ENCODE measurements at places on chromosomes 13 and 19.

DNA sequence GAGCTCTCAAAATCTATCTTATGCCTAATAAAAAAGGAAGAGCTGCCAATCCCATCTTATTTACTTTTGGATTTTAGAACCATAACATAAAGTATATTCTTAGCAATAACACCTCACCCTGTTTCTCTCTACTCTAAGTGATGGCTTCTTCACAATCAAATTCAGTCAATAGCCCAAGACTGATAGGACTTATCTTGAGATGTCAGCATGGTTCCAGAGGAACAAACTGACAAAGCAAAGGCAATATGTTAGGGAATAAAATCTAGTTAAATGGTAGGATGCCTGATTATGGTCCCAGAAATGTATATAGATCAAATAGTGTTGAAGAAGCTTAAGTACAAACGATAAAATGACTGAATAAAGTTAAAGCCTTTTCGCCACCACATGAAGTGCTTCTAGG lies 36.3 kb downstream of the DACH1 start:
- no peak for DNase-seq

GRCh38 chr13:31518645-31519044 lies 220.7 kb upstream of the RXFP2 start:
- DNase-seq = no peak

GRCh38 chr19:17871032-17871877 lies 490 bp upstream of the SLC5A5 start:
- DNase-seq = no peak

DNA sequence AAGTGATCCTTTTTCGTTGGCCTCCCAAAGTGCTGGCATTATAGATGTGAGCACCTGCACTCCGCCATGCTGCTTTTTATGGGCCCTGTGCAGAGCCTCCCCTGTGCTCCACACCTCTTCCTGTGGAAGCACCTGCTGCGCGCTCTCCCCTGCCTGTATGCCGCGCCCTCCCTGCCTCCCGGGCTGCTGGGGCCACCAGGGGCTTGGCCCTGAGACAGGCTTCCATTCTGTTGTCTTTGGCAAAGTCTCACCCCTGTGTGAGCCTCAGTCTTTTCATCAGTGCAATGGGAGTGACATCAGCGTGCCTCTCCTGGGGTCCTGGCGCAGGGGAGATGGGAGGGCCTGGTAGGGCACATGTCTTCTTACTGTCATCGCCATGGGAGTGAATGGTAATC lies 1.3 kb downstream of the FAM174C start:
- DNase-seq = no peak

DNA sequence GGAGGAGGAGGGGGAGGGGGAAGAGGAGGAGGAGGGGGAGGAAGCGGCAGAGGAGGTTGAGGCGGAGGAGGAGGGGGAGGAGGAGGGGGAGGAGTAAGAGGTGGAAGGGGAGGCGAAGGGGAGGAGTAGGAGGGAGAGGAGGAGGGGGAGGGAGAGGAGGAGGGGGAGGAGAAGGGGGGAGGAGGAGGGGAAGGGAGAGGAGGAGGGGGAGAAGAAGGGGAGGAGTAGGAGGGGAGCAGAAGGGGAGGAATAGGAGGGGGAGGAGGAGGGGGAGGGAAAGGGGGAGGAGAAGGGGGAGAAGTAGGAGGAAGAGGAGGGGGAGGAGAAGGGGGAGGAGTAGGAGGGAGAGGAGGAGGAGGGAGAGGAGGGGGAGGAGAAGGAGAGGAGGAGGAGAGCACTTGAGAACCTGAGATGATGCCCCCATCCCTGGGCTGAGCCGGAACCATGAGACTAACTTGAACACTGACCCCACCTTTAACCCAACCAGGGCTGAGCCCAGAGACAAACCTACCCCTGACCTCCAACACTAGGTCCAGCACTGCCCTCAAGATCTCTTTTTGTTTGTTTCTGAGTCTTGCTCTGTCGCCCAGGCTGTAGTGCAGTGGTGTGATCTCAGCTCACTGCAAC lies 12.6 kb downstream of the ABCA7 start:
- DNase-seq = no peak

DNA sequence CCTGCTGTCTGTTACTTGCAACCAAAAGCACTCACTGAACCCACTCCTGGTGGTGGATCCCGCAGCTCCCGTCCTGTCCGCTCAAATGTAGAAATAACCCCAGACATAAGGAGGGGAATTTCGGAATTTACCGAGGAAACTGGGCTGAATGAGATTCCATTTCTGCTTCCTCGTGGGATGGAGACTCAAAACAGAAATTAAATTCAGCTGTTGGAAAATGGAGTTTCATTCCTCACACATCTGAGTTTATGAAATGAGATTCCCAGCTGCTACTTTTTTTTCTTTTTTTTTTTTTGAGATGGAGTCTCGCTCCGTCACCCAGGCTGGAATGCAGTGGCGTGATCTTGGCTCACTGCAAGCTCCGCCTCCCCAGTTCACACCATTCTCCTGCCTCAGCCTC lies 44.3 kb downstream of the COLGALT1 start:
- no peak for DNase-seq

DNA sequence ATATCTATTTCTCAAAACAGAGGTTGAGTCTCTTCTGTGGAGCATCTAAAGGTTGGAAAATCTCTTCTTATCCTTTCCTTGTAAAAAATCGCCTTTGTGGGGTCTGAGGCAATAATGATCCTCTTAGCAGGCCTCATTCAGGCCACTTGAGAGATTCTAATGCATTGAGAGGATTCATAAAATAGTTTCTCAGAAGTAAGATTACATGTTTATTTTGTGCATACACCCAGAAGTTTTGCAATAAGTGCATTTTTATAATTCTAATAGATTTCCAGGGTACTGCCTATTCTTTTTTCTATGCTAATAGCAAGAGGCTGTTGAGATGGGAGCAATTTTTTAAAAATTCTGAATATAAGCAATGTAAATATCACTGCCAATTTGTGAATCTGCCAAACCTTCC lies 342.2 kb upstream of the KLF12 start:
- DNase-seq = no peak

GRCh38 chr19:35937345-35938281 lies 1.4 kb downstream of the LRFN3 start:
- no peak for DNase-seq

GRCh38 chr13:33167491-33167890 lies 118.1 kb downstream of the STARD13 start:
- no peak for DNase-seq

- no peak for DNase-seq
These were observed 59.8 kb downstream of the URI1 start for GRCh38 chr19:30001791-30002190.

DNA sequence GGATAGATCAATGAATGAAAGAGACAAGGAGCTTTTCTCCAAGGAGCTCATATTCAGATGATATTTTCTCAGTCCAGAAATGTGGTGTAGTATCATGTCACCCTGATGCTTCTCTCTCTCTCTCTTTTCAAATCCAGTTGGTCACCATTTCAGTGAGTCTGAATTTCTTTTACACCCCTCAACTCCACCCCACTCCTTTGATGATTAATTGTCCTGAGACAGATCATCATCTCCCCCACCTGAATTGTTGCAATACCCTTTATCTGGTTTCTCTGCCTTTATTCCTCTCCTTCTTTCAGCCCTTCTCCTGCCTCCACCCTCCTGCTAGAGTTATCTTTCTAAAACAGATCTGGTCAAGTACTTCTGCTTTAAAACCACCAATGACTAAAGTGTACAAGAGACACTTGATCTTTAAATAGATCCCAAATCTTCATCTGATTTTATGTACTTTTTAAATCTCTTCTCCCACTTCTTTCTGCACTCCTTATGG lies 299.8 kb downstream of the KLF5 start:
- DNase-seq = no peak

DNA sequence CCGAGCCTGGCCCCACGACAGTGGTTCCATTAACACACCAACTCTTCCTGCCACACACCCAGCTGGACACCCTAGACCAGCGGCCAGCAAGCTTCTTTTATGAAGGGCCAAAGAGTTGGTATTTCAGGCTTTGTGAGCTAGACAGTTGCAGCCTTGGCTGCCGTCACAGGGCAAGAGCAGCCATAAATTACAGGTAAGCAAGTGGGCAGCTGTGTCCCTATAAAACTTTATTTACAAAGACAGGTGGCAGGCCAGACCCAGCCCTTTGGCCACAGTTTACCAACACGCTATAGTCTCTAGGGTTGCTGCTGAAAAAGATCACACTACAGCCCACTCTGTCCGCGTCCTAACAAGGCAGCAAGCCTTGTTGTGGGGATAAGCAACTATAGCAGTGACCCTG lies 13.3 kb downstream of the ELL start:
- DNase-seq = no peak

DNA sequence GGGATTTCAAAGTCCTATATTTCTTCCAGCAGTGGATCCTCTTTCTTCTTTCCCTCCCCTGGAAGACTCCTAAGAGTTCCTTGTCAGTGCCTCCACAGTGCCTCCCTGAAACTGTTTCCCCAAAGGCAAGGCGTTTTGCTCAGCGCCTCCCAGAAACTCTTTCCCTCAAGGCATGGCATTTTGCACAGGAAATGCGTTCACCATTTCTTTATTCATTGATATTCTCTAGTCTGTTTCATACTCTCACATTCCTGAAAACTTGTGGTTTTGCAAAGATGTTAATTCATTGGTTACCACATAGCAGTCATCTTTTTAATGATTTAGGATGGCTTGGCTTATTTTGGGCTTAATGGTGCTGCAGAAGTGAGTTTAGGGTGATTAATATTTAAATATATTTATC lies 177.3 kb upstream of the SLC10A2 start:
- no peak for DNase-seq

GRCh38 chr19:1747285-1748114 lies 5.8 kb upstream of the ONECUT3 start:
- no peak for DNase-seq

DNA sequence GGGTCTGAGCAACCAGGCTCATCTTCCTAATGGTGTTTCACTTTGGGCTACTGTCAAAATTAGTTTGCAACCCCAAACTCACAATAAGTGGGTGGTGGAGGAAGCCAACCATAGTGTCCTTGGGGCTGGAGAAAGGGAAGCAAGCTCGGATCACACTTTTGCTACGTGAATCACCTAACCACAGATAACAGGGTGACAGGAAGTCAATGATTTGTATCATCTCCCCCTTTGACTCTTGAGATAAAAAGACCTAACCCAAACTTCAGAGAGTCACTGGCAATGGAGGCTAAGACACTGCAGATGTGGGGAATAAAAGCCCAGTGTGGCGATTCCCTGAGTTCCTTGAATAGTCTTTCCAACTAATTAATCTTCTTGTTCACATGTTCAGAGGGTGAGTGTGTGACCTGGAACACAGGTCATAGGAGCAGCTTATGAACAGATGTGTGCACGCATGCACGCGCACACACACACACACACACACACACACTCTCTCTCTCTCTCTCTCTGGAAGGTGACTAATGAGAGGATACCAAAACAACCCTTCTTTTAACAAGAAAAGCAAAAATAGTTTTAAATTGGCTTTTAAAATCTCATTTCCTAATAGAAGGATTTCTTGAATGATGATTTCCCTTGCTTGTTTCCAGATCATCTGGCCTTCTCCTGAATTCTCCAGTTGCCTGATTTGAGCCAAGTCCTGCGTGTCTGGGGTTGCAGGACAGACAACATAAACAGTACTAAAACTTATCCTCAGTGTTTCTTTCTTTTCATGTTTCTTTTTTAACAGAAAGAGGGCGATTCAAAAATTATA lies 21.2 kb upstream of the DOCK9 start:
- DNase-seq = no peak

GRCh38 chr13:101623470-101624209 lies 171.2 kb downstream of the ITGBL1 start:
- no peak for DNase-seq

GRCh38 chr13:97953376-97953970 lies at the start of gene IPO5:
TSS of gene IPO5 (plus strand) at chr13:97953675. CDS start at chr13:97976697, 23,022 bp downstream.
- no peak for DNase-seq

GRCh38 chr19:21434516-21434915 lies 37.6 kb downstream of the ZNF493 start:
- no peak for DNase-seq

DNA sequence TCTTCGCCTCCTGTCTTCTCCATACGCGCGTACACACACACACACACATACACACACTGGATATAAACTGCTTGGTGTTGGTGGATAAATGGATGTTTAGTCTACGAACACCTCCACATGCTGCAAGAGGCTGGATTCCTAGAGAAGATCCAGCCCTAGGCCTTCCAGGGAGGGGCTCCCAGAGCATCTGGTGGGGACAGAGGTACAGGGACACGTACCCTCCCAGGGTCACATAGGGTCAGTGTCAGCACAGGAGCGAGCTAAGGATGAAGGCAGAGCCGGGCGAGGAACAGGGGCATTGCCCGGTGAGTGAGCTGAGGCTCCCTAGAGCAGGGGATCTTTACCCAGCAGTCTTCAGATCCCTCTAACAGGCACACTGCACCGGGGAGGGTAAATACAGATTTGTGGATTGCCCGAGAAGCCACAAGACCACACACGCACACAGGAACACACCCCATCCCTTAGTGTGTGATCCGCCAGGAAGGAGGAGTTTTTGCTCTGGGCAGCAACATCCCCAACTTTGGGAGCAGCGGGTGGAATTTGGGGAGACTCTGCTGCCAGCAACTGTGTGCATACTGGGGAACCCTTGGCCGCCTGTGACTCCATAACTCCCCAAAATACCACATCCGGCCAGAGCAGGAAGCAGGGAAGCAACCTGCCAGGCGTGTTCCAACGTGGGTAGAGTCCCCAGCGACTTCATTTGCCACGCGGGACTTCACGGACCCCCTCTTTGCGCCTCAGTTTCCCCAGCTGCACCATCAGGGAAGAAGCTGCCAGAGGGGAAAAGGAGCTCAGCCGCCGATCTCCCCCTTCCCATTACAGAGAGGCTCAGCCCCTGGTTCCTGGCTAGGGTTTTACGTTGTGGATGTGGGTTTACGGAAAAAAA lies 5.8 kb upstream of the TLE2 start:
- DNase-seq = no peak

DNA sequence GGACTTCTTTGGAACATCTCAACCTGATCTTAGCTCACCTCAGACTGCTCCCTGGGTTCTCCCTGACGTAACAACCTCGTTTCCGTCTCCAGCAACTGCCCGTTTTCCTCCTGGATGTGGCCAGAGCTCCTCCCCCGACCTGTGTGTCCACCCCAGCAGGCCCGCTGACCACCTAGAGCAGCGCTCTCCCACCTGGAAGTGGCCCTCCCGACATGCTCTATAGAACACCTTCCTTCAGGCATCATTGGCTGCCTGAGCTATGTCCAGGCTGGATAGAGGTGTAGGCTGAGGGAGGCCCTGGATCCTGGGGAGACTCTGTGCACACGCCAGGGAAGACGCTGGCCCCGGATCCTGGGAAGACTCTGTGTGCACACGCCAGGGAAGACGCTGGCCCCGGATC lies 81.3 kb downstream of the TEX29 start:
- DNase-seq = no peak

DNA sequence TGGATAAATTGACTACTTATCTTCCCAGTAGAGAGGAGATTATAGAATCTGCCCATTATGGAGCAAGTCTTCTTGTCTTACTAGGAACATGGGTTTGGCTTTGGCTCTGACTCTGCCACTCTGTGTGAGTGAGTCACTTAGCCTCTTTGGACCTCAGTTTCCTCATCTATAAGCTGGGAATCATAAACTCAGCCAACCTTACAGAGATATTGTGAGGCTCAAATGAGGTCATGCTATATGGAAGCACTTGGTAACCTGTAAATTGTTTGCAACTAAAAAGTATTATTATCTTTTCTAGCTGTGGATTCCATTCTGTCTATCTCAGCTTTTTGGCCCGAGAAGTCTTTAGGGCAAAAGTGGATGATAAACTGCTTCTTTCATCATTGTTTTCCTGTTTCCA lies 186.8 kb upstream of the TSC22D1 start:
- no peak for DNase-seq

GRCh38 chr19:53927739-53928138 lies 18.7 kb downstream of the CACNG7 start:
- DNase-seq = no peak
